ENCODE measurements at places on chromosomes 13 and 19.

DNA sequence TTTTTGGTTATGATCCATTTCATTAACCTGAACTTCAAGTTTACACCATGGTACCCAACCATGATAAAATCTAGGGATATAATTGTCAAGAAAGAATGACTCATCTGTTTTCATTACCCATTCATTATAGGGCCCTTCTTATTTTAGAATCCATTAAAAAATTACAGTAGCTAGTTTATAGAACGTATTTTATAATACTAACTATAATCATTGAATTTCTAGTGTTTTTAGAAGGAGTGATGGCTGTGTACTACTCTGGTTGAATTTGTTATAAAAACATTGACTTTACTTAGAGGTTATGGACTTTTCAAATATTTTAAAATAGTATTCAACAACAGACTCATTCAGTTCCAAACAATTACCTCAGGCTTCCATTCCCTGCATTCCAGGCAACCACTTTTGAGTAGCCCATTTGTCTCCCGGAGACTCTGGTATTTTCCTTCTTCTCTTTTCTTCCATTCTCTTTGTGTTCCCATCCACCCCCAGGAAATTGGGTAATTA, 71.9 kb upstream of the KLF12 start:
- DNase-seq = no peak

- DNase-seq = no peak
Measured at GRCh38 chr19:56110515-56111448, 10.3 kb downstream of the ZNF787 start.

- DNase-seq = no peak
Measured at GRCh38 chr13:27135023-27135422, 36.6 kb downstream of the USP12 start.

DNA sequence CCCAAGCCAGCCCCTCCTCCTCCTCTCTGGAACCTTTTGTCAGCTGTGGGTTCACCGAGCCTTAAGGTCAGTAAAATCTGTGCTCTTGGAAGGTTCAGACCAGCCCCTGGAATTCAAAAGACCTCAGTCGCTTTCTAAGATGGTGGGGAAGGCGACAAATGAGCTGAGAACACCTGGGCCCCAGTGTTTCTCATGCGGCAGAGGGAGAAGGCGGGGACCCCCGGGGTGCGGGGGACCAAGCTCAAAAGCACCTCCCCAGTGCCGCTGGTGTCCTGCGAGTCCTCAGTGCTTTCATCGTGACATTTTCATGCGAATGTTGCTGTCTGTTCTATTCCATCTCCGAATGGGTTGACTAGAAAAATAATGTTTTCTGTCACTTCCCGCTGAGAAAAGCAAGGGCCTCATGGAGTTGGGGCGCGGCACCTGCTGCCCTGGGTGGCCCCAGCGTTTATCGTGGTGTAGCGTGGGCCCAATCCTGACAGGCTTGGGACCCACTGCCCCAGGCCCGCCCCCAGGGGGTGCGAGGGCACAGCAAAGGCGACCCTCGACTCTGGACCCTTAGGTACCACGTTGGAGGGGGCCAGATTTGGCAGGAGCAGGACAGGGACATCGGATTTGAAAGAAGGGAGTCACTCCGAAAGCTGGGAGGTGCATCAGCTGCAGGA, 751 bp upstream of the NTN5 start:
- no peak for DNase-seq

DNA sequence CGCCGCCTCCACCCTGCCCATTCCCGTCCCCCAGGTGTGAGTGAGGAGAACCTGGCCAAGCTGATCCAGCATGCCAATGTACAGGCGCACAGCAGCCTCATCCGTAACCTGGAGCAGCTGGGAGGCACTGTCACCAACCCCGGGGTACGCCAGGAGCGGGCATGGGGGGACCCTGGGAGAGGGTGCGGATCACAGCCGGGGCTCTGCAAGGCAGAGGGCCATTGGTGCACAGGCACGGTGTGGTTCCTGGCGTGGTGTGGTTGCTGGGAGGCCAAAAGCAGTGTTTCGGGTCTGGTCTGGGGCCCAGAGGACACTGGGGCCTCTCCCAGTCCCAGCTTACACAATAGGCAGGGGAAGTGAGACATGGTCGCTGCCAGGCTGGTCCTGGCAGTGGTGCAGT, 8.3 kb downstream of the STXBP2 start:
- no peak for DNase-seq
